Activated CD8-positive, alpha-beta memory T cell treated with anti-CD3 and anti-CD28 coated beads for 24 hours (primary cell): ENCODE measurements at places on chromosomes 2 and 18.

DNA sequence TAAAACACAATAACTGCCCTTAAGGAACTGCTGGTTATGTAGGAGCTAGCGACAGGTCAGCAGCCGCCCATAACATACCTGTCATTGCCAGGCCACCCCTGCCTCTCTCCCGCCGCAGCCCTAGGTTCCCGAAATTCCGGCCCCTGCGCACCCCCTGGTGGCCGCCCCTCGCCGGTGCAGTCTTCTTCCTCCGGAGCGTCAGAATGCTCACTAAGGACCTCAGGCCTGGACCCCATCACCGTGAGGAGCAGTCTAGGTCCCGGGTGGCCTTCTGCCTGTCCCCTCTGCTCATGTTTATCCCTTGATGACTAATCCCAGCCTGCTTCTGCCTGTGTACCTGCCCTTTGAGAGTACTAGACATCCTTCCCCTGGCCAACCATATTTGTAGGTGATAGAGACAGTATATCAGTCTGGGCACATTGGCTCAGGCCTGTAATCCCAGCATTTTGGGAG is 115.7 kb upstream of the SLC1A4 start:
- peak; percentile 95 for DNase-seq

DNA sequence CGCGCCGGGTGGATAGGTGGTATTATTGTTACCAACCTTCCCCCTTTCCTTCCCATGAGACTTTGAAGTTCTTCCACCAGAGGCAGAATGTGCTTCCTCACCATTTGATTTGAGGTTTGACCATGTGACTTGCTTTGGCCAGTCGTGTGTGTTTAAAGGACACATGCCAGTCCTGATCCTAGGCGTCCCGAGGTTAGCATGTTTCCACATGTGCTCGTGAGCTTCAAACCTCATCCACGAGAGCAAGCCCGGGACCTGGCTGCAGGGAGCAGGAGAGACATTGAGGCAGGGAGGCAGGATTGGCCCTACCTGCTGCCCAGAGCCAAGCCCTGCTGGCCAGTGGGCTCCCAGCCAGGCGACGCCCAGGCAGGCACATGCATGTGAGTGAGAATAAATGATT is 27.4 kb upstream of the EDAR start:
- no peak for DNase-seq

- no peak for DNase-seq
Observed at GRCh38 chr2:216551234-216552068, 52.8 kb downstream of the RPL37A start.

DNA sequence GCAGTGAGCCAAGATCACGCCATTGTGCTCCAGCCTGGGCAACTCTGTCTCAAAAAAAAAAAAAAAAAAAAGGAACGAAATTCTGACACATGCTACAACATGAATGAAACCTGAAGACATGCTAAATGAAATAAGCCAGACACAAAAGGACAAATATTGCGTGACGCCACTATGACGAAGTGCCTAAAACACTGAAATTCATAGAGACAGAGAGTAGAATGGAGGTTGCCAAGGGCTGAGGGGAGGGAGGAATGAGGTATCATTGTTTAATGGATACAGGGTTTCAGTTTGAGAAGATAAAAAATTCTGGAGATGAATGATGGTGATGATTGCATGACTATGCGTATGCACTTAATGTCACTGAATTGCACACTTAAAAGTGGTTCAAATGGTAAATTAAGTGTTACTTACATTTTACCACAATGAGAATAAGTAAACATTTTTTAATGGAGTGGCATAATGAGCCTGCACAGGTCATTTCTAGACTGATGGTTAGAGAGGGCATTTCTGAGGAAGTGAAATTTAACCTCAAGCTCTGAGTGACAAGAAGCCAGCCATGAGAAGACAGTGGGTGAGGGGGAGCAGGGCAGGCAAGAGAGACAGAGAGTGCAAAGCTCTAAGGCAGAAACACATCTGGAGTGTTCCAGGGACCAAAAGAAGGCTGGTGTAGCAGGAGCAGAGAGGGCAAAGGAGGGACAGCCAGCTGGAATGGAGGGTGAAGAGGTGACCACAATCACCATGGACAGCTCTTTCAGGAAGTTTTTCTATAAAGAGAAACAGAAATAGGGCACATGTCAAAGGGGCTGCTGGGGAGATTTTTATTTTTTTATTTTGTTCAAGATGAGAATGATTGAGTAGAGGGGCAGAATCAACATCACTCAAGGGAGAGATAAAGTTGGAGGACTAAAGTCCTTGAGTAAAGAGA is 20.6 kb upstream of the EXOC6B start:
- no peak for DNase-seq

DNA sequence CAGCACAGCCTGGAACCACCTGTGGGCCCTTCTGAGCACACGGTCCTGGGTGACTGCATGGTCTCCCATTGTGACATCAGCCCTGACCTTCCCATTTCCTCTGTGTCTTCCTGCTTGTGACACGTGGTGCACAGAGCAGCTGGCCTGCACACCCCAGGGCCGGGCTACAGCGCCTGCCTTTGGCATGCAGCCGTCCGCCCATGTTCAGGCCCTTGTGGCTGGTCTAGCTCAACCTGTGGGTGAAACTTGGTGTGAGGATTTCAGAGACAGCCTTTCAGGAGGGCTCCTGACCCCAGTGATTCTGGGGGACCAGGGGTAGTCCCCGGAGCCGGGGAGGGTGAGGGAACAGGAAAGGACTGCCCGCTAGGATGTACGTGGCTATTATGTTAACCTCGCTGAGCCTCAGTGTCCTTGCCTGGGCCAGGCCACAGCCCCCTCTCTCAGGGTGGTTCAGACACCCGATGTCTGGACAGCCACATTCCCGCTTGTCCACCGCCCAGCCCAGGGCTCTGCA is 284.8 kb upstream of the HS6ST1 start:
- DNase-seq: no peak

GRCh38 chr2:156753766-156754165 is 317.6 kb downstream of the GPD2 start:
- DNase-seq: no peak

GRCh38 chr18:28494151-28494550 is 317.2 kb upstream of the CDH2 start:
- no peak for DNase-seq

DNA sequence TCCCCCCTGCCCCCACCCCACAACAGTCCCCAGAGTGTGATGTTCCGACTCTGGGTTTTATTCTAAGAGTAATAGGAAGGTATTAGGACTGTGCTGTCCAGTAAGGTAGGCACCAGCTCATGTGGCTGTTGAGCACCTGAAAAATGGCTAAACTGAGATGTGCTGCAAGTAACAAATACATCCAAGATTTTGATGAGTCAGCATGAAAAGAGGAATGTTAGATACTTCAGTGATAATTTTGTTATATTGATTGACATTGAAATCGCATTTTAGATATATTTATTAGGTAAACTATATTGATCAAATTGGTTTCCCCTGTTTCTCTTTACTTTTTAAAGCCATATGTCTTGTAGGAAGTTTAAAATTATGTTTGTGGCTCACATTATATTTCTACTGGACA is 147.8 kb downstream of the FTCDNL1 start:
- no peak for DNase-seq

- no peak for DNase-seq
Observed at GRCh38 chr2:26095758-26096157, 61.9 kb downstream of the RAB10 start.

DNA sequence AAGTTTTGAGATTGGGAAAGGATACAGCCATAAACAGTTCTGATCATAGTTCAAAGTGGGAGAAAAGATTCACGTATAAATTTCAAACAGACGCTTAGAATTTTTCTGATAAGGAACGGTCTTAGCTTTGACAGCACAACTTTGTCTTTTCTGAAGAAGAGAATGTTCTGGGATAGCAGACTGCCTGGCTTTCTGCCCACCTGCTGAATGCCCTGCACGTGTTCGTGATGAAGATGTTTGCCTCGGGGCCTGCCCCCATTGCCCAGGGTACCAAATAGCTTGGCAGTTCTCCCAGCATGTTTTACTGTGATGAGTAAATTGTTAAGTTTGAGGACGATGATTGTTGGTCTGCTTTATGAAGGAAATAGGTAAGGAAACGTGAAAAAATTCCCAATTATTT is 4.6 kb downstream of the MRPL33 start:
- DNase-seq: no peak

DNA sequence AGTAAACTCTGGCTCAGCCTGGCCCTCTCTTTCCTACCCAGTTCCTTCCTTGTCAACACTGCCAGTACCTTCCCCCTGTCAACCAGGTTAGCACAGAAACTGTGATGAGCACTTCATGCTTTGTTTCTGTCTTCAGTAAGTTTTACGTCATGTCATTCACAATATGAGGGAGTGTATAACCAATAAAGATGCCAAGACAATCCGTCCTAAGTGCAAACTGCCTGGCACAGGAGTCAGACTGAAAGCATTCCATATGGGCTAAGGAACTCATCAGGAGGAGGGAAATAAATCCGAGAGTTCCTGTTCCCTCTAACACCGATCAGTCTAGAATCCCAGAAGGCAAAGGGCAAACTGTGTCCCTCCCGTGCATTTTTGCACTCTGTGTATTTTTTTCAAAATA is 507.2 kb downstream of the CMPK2 start:
- no peak for DNase-seq

GRCh38 chr2:200221055-200221955 is 85.2 kb upstream of the SPATS2L start:
- no peak for DNase-seq

DNA sequence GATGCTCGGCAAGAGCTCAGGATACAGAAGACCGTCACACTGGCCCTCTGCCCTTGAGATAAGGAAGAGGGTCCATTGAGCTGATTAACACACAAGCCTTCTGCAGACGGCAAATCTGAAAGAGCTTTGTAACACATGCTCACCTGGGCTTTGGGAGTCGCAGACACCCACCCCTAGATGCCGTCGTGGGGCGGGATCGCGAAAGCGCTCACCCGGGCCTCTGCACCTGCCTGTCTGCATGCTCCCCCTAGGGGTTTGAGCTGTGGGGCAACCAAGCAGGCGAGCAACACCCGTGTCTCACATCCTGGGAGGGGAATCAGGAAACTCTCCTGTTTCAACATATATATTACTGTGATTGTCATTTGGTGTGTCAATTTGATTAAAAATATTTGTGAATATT is 99.8 kb upstream of the KCNH7 start:
- DNase-seq: no peak

DNA sequence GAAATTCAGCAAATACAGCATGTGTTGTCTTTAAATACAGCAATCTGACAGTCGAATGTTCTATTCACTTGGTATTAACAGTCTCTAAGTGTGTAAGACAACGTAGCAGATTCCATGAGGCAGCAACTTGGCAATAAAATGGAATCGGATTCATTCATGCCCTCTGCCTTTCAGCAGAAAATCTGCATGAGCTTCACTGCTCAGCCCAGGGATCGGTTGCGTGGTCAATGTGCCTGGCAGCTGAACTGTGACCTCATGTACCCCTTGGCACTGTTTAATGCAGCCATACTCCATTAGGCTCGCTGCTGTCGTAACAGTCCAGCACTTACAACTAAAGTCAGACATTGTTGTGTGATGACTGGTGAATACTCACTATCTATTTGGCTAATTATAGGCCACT is 17.7 kb upstream of the RGPD4 start:
- DNase-seq: no peak

DNA sequence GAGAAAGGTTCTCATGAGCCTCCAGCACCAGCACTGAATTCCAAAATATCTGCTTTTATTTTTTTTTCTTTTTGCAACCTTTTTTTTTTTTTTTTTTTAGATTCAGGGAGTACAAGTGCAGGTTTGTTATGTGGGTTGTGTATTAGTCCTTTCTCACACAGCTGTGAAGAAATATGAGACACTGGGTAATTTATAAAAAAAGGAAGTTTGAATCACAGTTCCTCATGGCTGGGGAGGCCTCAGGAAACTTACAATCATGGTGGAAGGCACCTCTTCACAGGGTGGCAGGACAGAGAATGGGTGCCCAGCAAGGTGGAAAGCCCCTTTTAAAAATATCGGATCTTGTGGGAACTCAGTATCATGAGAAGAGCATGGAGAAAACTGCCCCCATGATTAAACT is 7.9 kb upstream of the TMX3 start:
- DNase-seq: no peak

DNA sequence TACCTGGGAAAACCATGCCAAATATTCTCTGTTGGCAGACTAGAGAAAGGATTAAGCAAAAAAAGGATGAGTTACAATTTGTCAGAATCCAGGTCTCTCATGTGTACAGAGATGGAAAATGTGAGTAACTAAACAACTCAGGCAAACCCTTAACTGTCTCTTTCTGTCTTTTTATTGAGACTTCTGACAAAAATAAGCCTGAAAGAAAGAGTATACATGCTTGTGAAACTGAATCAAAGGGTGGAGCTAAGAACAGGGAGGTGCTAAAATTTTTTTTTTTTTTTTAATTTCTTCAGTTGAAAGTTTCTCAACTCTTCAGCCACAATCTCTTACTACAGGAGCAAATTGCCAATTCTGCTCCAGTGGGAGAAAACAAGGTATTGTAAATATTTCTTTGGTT is at the start of gene SERPINB10:
TSS of gene SERPINB10 (plus strand) at position 295 of the 400 bp plus-strand sequence. CDS start 7,553 bp downstream, outside the sequence.
- DNase-seq: no peak

- no peak for DNase-seq
Observed at GRCh38 chr2:181947273-181947672, 38.4 kb upstream of the PPP1R1C start.

DNA sequence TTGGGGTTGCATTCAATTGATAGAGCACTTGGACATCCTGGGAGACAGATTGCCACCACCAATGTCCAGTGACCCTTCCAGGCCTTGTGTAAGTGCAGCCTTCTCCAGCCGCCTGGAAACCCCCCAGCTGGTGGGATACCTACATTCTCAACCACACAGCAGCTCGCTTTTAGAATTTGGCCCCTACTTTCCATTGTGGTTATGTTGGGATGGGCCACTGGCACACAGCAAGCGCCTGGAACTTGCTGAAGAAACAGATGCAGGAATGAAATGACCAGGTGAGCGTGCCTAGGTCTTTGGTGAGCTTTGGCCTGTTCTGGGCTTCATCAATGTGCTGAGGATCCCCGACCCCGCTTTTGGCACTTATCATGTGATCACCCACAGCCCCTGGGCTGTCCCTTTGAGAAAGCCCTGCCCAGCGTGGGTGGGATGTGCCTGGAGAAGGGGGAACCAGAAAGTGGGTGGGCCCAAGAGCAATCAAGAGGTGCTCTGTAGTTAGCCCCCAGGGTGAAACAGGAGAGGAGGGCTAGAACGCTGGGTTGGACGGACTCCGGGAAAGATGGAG is 16.0 kb upstream of the NTSR2 start:
- DNase-seq: no peak

- DNase-seq: no peak
Observed at GRCh38 chr18:21650311-21650710, 38.2 kb downstream of the SNRPD1 start.

GRCh38 chr2:187372213-187372612 is 75.8 kb downstream of the CALCRL start:
- DNase-seq: no peak

GRCh38 chr2:117128461-117128860 is 686.0 kb upstream of the DDX18 start:
- DNase-seq: no peak

GRCh38 chr2:161165266-161165665 is 5.0 kb downstream of the TANK start:
- no peak for DNase-seq

GRCh38 chr2:18749912-18750526 is 160.7 kb upstream of the NT5C1B start:
- no peak for DNase-seq
